ENCODE measurements at places on chromosomes 16 and 17. TPM values are rescaled to one million over a fixed set of nuclear protein-coding genes. Genes with fewer than 3 reads are reported as not detected.

Gene FOXJ1
- 0.90 TPM for total RNA-seq

Gene SLC38A8
- total RNA-seq, result 0.09 TPM

Gene NOG
- 0.87 TPM for total RNA-seq

Gene LSM12
- 49.5 TPM for total RNA-seq

Gene TNFRSF17
- total RNA-seq, result not detected

Gene PYCARD
- total RNA-seq, result 41.9 TPM

Gene QRICH2
- total RNA-seq, result 1.1 TPM

Gene TPSG1
- total RNA-seq, result 0.16 TPM

Gene KCNJ12
- 1.6 TPM for total RNA-seq

Gene PROCA1
- 1.3 TPM for total RNA-seq

Gene MILR1
- 1.4 TPM for total RNA-seq

Gene LLGL2
- total RNA-seq, result 34.5 TPM

Gene TBC1D3K
- total RNA-seq, result not detected

Gene ABCA6
- total RNA-seq, result not detected

Gene KCNJ18
- 0.07 TPM for total RNA-seq

Gene CALB2
- 5.1 TPM for total RNA-seq

Gene COASY
- total RNA-seq, result 117 TPM

Gene FZD2
- 37.5 TPM for total RNA-seq

Gene KRT33B
- total RNA-seq, result not detected

Gene KRT15
- 2.5 TPM for total RNA-seq

Gene METRNL
- 46.0 TPM for total RNA-seq

Gene ZNF423
- 0.07 TPM for total RNA-seq
